Astrocyte (in vitro differentiated cells and primary cell): ENCODE measurements at places on chromosomes 5 and 9.

DNA sequence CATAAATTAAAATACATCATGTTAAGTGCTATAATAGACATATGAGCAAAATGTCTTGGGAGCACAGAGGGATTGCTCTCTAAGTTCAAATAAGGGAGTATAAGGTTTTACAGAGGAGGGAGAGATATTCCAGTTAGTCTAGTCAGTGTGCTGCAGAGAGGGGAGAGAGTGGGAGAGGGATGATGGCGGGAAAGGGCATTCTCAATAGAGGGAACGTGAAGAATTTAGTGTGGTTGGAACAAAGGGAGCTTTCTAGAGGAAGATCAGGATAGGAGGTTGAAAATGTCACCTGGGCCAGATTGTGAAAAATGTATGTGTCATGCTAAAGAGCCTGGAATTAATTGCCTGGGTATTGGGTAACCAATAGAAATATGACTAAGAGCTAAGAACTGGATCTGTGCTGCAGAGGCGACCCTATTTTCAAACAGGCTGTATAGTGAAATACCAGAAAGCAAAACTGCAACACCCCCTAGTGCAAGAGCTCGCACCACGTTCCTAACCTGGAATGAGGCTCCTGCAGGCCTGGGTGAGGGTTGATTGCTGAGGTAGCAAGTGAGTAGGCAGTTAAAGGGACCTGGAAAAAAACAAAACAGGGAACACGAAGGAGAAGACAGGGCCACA is 791.8 kb upstream of the C9orf72 start:
- no peak for DNase-seq

DNA sequence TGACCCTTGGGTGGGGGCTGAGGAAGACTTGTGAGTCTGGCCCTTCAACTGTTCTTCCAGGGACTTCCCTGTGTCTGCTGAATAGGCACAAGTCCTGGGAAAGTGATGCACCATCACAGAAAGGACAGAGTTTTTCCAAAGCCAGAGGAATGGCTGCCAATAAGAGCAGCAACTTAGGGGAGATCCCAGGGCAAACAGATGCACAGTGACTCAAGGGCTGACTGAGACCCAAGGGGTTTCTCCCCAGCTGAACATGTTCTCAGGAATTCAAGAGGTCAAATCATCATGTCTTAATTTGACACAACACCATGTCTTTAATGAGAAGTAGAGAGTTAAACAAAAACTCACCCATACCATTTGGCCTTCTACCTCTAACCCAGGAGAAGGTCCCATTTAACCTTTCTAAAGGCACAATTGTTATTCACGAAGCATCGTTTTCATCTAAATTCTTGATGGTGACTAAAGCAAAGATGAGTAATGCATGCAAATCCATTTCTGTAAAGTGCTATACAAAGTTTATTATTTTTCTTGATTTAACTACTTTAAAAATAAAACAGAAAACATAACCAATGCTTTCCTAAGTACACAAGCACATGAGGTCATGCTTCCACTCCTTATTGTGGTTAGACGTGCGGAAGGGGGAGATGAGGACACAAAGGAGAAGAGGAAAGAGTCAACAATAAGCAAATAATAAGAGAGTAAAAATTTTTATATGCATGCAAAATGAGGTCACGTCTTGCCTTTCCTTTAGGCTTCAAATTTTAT is 324.1 kb downstream of the PLK2 start:
- DNase-seq, result peak; percentile 57

DNA sequence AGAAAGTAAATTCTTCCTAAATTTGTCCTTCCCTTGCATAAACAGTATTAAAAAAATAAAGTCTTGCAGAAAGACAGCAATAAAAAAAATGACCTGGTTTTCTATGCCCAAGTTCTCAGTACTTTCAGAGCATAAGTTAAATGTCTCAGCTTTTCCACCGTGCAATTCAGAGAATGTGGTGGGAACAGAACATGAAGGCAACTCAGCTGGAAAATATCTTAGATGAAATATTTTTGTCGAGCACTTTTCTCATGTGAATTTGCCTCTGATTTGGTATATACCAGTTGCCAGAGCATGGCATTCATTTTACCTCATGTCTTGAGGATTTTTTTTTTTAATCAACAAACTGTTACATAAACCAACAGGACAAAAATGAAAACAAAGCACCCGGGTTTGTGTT is 176.1 kb downstream of the CETN3 start:
- peak; percentile 3 for DNase-seq

DNA sequence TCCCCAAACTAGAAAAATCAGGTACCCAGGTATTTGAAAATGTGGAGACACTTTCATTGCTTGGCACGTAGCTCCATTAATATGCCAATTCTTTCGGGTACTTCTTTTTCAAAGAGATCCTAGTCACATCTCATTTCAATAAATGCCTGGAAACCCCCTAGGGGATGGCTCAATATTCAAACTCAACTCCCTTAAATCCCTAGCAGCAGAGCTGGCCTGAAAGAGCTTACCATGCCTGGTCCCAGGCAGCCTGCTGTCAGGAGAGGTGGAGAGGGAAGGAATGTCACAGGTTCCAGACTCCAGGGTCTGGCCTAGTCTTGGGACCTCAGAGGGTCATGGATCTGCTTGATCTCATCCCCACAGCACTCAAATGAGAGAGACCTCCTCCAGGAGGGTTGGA is 187.1 kb downstream of the SPOCK1 start:
- no peak for DNase-seq

GRCh38 chr5:133406208-133406976 is 205.9 kb downstream of the FSTL4 start:
- DNase-seq, result no peak

DNA sequence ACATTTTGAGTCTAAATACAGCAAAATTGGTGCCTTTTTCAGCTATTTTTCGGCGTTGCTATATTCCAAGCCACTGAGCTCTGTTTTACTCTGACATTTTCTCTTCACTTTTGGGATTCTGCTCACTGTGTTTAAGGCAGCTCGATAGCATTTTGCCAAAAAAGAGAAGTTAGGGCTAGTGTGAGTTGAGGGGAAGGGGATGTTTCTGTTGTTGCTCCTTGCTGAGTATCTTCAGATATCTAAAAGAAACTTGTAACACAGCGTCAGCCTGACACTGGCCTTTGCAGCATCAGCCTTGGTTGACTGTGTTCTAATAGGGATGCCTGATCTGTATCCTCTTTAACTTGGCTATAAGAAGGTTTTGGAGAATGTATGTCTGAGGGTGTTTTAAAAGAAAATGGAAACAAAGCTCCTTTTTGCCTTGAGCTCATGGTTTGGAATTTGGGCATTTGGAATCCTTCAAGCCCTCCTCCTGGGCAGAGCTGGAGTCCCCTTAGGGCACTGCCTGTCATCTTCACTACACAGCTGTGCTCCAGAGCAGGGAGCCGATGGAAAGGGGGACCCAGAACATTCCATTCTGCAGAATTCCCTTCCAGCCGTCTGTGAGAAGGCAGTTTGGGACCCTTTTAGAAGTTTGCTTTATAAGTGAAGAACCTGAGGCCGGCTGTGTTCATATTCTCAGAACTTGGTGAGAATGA is 63.0 kb downstream of the EXOSC2 start:
- no peak for DNase-seq

DNA sequence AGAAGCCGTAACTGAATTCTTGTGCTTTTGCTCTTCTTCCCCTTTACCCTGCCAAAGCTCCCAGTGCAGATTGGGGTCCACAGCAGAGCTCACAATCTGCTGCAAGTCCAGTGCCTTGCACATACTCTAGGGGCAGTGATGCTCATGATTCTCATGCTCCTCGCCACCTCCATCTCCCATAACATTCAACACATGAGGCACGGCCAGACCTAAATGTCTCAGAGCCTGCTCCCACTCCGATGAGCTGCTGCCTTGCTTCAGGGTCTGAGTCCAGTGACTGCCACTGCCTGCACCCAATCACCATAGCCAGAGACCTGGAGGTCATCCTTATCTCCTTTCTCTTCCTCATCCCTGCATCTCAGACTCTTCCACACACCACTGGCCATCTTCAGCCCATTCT is 10.5 kb downstream of the CSF1R start:
- DNase-seq, result no peak

DNA sequence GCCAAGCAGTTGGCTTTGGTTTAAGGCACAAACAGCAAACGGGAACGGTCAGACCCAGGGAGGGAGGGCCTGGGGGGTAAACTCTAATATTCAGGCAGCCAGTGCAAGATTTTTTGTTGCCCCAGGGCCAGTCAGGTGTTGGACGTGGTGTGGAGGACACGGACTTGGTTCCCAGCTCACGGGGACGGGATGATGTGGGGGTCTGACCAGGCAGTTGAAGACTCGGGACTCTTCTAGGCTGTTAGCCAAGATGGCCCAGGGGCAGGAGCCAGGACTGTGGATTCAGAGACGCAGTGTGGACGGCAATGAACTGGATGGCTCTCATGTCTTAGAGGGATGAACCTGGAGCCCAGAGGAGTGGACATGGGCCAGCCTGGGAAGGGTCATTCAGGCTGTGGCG is 169.2 kb downstream of the C9orf50 start:
- no peak for DNase-seq

DNA sequence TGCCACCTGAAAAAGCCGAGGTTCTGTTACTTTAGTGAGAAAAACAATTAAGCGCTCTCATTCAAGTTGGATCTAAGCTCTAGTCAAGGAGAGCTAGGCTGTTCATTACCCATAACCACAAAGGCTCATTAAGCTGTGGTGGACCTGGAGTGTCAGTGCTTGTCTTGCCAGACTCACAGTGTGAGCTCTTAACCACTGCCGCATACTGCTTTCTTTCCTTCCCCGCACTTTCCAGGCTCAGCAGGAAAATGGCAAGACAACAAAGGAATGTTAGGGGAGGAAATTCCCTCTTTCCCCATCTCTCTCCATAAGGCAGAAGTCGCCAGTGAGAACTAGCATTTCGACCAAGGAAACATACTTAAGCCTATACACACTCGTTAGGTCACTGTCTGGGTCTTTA is 467.3 kb downstream of the ENC1 start:
- peak; percentile 77 for DNase-seq

GRCh38 chr9:18036422-18037187 is 437.3 kb upstream of the ADAMTSL1 start:
- no peak for DNase-seq

GRCh38 chr5:31157720-31158119 is 35.8 kb upstream of the CDH6 start:
- DNase-seq, result no peak

GRCh38 chr5:121174351-121174750 is 677.3 kb upstream of the FTMT start:
- DNase-seq, result no peak

- no peak for DNase-seq
Measured at GRCh38 chr9:105027084-105027483, 99.1 kb upstream of the ABCA1 start.

DNA sequence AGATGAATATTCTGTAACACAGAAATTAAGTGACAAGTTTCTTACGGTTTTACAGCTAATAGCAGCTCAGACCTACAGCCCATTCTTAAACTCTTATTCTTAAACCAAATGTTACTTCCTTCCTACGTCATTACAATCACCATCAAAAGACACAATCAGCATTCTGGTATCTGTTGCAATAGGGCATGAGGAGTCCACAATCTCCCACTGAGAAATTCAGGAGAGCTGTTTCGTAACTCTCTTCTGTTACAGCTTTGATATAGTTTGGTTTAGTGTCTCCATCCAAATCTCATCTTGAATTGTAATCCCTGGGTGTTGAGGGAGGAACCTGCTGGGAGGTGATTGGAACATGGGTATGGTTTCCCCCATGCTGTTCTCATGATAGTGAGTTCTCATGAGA is 163.4 kb downstream of the GAS1 start:
- DNase-seq, result peak; percentile 36

- DNase-seq, result no peak
Measured at GRCh38 chr9:137432687-137433348, 8.3 kb downstream of the ENTPD8 start.

DNA sequence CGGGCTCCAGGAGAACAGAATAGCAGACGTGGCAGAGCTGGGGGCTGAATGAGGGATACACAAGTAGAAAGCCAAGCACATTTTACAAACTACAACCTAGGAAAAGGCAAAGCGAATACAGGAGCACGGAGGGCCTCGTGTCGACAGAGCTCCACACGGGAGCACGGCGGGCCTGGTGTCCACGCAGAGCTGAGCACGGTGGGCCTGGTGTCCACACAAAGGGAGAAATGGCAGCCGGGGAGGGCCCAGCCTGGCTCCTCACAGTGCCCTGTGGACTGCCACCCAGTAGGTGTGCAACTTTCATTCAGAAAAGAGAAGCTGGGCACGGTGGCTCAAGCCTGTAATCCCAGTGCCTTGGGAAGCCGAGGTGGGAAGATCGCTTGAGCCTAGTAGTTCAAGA is 3.4 kb upstream of the INPP5E start:
- DNase-seq, result no peak

- DNase-seq, result peak; percentile 72
Measured at GRCh38 chr5:78547183-78547582, 101.4 kb downstream of the LHFPL2 start.

DNA sequence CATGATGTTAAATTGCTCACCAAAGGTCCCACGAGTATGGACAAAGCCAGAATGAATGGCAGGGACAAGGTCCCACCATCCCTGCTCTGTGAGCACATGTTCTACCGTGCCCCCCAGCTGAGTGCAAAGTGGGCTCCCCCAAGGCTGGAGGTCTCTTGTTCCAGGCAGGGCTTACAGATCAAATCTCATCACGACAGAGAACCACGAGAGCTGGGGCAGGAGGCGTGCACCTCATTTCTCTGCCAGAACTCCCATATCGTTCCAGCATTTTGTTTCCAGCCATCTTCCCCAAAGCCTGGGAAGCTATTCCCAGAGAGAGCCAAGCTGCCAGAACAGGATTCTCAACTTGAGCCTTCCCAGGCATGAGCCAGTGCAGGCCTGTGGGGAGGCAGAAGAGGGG is 108.5 kb downstream of the ZNF354C start:
- no peak for DNase-seq

- no peak for DNase-seq
Measured at GRCh38 chr5:125348221-125348692, 601.8 kb upstream of the ZNF608 start.

- DNase-seq, result no peak
Measured at GRCh38 chr5:57601996-57602395, 119.4 kb upstream of the ACTBL2 start.

GRCh38 chr9:112179816-112180215 is 4.7 kb upstream of the SUSD1 start:
- peak; percentile 46 for DNase-seq

- no peak for DNase-seq
Measured at GRCh38 chr9:100865111-100865510, 163.4 kb upstream of the PLPPR1 start.

DNA sequence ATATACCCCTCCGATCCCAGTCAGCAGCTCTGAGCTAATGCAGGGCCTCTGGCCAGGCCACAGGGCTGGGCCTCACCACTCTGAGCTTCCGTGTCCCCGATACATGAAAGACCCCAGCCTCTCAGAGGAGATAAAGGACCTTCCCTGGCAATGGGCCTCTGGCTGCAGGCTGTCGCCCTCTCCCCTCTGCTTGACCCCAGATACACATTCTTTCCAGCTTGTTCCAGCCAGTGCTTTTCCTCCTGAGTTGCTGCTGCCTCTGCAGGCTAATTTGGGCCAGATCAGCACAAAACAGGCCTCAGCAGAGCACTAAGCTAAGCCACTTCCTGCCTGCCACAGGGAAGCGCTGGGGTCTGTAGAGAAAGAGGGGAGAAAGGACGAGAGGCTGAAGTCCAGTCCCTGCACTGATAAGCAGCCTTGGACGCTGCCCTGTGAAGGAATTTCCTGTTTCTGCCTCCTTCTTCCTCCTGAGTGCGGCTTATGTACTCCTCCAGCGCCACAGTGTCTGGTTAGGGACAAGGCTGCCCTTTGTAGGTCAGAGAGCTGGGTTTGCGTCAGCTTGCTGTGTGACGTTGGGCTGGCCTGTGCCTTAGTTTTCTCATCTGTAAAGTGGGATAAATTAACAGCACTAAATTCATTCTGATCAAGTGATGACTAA is 73.0 kb upstream of the IL17B start:
- peak; percentile 56 for DNase-seq

- no peak for DNase-seq
Measured at GRCh38 chr5:151097820-151098767, 17.3 kb upstream of the TNIP1 start.
